ENCODE measurements at places on chromosomes 3 and 15.
A peak's percentile ranks its signal among the peaks of the same experiment; 100 is the strongest.

- DNase-seq: no peak
Measured at GRCh38 chr3:37493485-37494080, 319.2 kb upstream of the LRRFIP2 start.

- no peak for DNase-seq
Measured at GRCh38 chr3:164221297-164221696, 857.0 kb downstream of the SI start.

GRCh38 chr3:99686955-99687612, 48.7 kb downstream of the COL8A1 start:
- peak; percentile 80 for DNase-seq

- no peak for DNase-seq
Measured at GRCh38 chr15:35557544-35557943, 11.6 kb upstream of the DPH6 start.

DNA sequence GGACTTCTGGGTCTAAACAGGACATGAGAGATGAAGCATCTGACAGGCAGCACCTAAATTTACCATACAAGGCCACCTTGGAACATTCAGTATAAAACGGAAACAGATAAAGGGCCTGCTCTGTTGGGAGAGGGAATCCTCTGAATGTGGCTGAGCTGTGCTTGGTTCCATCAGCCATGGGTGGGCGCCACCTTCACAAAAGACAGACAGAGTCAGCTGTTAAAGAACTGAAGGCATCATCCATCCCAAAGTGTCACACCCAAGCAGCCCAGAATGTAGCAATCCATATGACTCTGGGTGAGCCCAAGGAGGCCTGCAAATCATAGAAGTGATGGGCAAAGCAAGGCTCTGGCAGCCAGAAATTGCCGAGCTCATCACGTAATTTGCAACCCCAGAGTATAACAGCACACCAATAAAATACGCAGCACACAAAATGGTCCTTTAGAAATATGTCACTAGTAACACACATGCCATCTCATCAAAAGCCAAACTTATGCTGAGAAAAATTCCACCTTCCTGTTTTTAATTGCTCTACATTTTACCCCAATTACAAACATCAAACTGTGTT, 24.8 kb upstream of the RBP1 start:
- DNase-seq: no peak

DNA sequence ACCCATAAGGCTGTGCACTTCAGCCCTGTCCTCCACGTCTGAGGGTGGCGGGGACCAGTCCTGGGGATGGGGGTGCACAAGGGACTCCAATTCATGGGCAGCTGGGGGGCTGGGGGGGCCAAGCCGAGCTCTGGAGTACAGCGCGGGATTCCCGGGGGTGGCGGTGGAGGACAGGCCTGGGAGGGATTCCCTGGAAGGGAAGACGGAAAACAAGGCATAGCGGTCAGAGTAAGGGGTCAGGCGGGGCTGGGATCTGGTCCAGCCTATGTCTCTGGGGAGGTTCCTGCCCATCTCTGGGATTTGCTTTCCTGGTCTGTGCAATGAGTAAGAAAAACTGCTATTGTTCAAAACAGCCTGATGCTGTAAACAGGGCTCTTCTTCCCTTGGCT, 8.1 kb upstream of the IGDCC3 start:
- DNase-seq: no peak

GRCh38 chr15:93730724-93731123, 500.6 kb upstream of the MCTP2 start:
- no peak for DNase-seq

DNA sequence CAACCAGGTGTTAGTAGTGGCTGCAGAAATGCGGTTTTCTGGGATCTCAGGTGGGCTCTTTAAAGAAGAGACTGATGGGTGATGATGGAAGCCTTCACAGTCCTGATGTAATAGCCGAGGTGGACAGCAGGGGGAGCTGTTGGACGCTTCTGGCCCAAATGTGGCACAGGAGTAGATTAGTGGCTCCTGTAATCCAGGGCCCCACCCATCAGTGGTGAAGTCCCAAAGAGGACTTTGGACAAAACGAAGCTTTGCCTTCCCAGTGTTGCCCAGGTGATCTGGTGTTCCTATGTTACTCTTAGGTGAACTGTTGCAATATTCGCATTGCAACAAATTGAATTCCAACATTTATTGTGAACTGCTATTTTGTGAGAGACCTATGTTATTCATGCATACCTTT, 31.8 kb upstream of the MYZAP start:
- DNase-seq: peak; percentile 91

GRCh38 chr3:159765860-159766294, 222.8 kb upstream of the IL12A start:
- no peak for DNase-seq

DNA sequence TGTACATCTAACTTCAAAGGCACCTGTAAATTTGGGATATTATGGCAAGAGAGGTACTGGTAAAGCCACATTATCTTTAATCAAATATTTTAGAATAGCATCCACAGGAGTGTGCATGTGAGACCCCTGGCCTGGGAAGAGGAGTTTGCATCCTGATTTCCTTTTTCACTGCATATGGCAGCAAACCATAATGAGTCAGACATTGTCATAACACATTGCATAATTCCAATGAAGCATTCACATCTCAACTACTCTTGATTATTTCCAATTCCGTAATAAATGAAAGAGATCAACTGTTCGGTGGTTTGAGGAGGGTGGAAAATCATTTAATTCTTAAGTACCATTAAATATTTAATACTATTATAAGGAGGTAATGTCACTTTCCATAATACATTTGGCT, 215.0 kb downstream of the MECOM start:
- no peak for DNase-seq

GRCh38 chr15:71146580-71146982, 31.3 kb downstream of the THSD4 start:
- peak; percentile 13 for DNase-seq

DNA sequence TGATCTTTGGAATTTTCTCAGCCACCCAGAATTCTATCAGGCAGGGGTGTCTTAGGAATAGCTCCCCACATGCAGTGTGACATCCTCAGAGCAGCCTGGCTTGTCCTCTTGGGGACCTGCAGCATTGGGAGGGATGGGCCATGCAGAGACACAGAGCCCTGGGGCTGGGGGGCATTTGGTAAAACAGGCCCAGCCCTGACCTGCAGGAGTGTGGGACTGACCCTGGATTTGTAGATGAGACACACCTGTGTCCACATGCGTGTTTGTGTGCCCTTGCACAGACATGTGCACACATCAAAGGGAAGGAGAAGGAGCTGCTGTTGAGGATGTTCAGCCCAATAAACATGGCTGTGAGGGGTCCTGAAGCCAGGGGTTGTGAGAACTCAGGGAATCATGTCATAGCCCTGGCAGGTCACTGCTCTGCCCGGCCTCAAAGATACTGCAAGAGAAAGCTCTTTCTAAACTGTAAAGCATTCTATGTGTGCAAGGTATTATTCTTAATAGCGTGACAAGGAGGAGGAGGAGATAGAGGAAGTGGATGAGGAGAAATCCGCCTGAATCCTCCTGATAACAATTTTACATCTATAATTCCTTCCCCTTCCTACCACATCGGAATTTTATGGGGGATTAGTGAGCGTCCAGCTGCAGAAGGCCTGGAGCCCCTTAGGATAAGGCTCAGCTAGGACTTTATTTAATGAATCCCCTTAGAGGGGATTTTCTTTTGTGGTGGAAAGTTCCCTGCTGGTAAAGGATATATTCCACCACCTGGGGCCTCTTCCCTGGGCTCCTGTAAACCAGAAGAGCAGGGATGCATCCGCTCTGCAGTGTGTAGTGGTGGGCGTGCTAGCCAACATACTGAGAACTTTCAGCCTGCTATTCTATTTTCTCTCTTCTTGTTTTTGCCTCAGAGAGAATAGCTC, 245.5 kb downstream of the EPHB1 start:
- DNase-seq: no peak

GRCh38 chr3:5035692-5036391, 56.6 kb downstream of the BHLHE40 start:
- DNase-seq: no peak

- no peak for DNase-seq
Measured at GRCh38 chr3:172846103-172846561, 95.6 kb downstream of the ECT2 start.

DNA sequence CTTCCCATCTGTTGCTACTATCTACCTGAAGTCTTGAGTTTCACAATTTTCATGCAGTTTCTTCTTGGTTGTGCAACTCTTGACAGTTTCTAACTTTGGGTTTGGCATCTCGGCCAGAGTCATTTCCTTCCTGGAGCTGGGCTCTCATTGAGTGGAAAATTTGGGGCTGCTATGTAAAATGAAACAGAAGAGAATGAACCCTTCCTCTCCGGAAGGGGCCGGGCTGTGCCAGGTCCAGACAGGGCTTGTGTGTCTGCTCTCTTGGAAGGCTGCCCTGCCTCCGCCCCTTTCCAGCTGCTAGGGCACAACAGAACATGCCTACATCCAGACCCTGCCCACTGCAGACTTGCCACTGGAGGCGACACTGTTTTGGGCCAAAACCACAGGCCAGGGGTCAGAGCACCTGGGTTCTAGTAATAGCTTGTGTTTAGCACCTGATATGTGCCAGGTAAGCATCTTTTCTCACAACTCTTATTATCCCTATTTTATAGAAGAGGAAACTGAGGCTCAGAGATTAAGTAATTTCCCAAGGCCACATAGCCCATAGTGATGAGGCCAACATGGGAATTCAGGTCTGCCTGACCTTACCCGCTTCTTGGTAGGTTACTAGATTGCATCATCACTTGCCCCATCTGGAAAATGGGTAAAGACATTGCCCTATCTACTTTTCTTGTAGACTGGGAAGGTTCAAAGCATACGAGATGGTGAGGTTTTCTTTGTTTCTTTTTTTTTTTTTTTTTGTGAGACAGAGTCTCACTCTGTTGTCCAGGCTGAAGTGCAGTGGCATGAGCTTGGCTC, 25.0 kb downstream of the IRAK2 start:
- DNase-seq: peak; percentile 83

DNA sequence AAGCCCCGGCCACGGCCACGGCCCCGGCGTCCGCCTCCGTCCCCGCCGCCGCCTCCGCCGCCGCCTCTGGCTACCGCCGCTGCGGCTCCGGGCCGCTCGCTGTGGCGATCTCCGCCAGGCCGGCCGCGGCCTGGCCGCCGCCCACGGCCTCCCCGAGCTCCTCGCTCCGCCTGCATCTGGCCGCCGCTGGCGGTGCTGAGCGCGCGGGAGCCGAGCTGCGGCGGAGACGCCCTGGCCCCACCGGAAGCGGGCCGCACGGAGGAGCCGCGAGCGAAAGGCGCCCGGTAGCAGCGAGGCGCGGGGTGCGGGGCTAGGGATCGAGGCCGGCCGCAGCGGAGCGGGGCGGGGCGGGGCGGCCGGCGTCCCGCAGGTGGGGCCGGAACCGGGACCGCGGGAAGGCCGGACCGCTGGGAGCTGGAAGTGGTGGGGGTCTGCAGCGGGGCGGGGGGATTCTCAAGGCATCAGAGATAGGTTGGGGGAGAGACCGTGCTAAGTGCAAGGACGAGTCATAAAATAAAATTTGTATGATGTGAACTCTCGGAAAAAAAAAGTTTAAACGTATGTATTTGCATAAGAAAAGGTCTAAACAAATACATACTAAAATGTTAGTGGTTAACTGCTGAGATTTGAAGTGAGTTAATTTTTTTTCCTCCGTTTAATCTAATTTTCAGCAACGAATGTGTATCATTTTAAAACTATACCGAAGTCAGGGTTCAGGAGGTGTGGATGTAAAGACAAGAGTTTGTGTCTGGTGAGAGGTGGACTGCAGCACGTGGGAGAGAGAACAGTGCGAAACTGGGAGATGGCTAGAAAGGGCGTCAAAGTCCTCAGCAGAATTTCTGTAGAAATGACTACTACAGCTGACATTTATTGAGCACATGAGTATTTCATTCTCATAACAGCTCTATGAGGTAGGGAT, at the start of gene AVEN:
TSS of gene AVEN (minus strand) at position 334 of the 919 bp plus-strand sequence. CDS start at position 176, 158 bp downstream.
- DNase-seq: peak; percentile 90

GRCh38 chr3:95289295-95289694, 1226.4 kb downstream of the NSUN3 start:
- DNase-seq: no peak

- peak; percentile 88 for DNase-seq
Measured at GRCh38 chr15:40115670-40116093, 7.0 kb upstream of the BMF start.

DNA sequence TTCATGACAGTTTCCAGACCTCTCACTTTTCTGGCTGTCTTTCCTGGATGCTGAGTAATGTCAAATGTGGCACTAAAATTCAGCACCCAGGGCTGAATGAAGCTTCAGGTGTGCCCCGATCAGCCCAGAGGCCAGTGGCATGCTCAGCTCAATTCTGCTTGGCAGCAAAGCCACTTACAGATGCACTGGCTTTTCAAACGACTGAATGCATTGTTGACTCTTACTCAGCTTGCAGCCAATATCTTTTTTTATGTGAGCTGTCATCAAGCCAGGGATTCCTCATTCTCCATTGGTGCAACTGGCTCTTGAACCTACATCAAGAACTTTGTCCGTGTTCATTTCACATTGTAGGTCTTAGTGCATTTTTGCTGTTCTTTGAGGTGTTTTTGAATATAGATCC, 60.7 kb downstream of the ZDHHC19 start:
- DNase-seq: no peak
